Muscle of leg (tissue), 16 donors: ENCODE measurements at places on chromosomes 1 and 21. TPM values are rescaled to one million over a fixed set of nuclear protein-coding genes. Genes with fewer than 3 reads are reported as not detected.

The SLC1A7 gene
- not detected for total RNA-seq

The KHDRBS1 gene
- total RNA-seq = 60.7 TPM

The FTCD gene
- 0.66 TPM for total RNA-seq

The ZMYM4 gene
- total RNA-seq = 37.7 TPM

The ATP1A4 gene
- 0.44 TPM for total RNA-seq

The TMEM51 gene
- total RNA-seq = 5.0 TPM

The CELA2A gene
- 0.13 TPM for total RNA-seq

The NCAM2 gene
- 4.5 TPM for total RNA-seq

The C1orf94 gene
- not detected for total RNA-seq

The UBE2U gene
- total RNA-seq = not detected

The S100A14 gene
- 0.18 TPM for total RNA-seq

The USH2A gene
- total RNA-seq = 0.40 TPM

The CLCA4 gene
- total RNA-seq = not detected

The FCGR1A gene
- total RNA-seq = 1.4 TPM

The PRDM16 gene
- total RNA-seq = 0.66 TPM

The DTL gene
- 8.2 TPM for total RNA-seq

The C4BPA gene
- total RNA-seq = 0.09 TPM

The TRIM62 gene
- total RNA-seq = 3.0 TPM

The COL24A1 gene
- total RNA-seq = 8.2 TPM

The SLAMF7 gene
- 0.13 TPM for total RNA-seq

The NBPF6 gene
- not detected for total RNA-seq

The CELSR2 gene
- total RNA-seq = 1.2 TPM

The HES3 gene
- total RNA-seq = not detected

The NBPF4 gene
- not detected for total RNA-seq

The RAB42 gene
- total RNA-seq = 8.7 TPM

The SDE2 gene
- 13.8 TPM for total RNA-seq

The DRAXIN gene
- 0.27 TPM for total RNA-seq

The TMEM61 gene
- total RNA-seq = 0.04 TPM

The HSPA6 gene
- 0.49 TPM for total RNA-seq

The S100A16 gene
- total RNA-seq = 45.4 TPM
